ENCODE measurements at places on chromosomes 16 and 17.

DNA sequence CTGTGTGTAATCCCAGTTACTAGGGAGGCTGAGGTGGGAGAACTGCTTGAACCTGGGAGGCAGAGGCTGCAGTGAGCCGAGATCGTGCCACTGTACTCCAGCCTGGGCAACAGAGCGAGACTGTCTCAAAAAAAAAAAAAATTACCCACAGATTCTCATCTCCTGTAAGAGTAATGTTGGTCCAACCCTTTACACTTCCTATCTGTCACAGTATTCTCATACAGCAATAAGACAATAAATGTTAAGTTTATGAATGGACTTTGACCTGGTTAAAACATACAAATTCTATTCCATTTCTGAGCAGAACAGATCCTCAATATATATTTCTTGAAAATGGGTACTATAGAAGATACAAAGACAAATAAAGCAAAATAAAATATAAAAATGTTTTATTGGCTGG, 30.4 kb upstream of the TAOK1 start:
- no peak for DNase-seq

GRCh38 chr17:31417051-31417792, 25.7 kb downstream of the RAB11FIP4 start:
- DNase-seq, result no peak

- DNase-seq, result no peak
Measured at GRCh38 chr17:46935658-46936266, 12.8 kb downstream of the GOSR2 start.

- no peak for DNase-seq
Measured at GRCh38 chr17:61456688-61457225, 4.5 kb downstream of the TBX4 start.

DNA sequence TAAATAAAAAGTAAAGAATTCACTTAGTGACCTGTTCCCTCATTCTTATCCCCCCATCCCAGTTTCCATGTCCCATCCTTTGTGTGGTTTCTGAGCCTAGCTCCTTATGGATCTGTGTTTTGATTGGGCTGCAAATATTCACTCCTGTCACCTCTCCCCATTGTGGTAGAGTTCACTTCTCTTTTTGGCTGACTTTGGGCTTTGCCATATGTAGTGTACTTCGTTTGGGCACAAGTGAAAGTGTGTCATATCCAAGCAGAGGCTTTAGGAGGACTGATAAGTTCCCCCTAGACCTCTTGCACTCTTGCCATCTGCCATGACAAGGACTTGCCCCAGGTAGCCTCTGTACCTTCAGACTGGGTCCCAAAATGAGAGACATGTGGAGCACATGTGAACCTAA, 13.0 kb upstream of the DHRS7B start:
- no peak for DNase-seq

DNA sequence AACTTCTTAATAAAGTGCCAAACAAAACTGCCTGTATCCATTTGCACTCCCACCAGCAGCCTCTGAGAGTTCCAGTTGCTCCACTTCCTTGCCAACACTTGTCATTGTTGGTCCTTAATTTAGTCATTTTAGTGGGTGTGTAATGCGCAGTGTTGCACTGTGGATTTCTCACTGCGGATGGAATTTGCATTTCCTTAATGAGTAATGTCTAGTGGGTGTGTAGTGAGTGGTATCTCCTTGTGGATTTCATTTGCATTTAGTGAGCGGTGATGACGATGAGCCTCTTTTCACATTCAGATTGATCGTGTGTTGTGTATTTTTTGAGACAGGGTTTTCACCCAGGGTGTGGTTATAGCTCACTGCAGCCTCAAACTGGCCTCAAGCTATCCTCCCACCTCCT, 4.1 kb upstream of the MSLN start:
- DNase-seq, result no peak

DNA sequence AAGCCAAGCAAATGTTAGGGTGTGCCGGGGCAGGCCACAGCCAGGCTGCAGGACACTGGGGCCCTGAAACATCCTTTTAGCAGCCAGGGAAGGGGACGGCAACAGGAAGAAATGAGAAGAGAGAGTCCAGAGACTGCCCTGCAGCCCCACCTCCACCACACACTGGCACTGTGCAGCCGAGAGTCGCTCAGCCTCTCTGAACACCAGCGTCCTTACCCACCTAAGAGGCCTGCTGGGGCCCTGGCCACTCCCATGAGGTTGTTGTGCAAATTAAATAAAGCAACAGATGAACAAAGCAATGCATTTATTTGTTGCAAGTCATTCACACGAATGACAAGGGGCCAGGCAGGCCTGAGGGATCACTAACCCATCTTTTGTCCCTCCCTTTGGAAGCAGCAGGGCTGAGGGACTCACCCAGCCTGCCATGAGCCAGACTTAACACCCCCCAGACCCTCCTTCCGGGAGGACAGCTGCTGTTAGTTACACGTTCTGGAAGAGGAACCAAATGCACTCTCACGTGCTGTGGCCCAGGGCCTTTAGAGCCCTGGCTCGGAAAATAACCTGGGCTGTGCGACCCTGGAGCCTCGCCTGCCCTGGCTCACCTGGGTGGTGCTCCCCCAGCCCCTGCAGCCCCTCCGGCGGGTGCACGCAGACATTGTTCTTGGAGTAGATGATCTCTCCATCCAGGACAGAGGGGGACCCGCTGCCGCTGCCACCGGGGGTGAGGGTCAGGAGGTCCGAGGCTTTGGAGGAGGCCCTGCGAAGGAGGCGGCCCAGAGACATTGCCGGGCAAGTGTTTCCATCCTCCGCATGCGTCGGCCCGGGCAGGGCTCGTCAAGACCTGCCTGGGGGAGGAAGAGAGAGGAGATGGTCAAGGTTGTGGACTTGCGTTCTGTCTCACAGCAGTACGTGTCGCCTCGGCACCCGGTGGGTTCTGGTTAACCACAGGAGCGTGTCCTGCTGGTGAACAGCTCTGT, 22.6 kb downstream of the TBC1D16 start:
- no peak for DNase-seq

DNA sequence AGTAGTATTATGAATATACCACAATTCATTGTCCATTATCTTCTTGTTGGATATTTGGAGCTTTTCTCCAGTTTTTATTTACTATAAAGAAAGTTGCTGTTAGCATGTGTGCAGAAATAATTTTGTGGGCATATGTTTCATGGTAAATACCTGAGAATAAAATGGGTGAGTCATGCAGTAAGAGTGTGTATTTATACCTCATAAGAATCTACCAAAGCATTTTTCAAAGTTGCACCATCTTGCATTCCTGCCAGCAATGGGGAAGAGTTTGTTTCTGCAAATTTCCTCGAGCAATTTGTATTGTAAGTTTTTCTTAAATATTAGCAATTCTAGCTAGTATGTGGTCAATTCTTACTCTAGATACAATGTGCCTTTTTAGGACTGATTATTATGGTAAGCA, 7.9 kb upstream of the MON1B start:
- DNase-seq, result no peak

GRCh38 chr17:44241106-44241624, 21.7 kb upstream of the UBTF start:
- no peak for DNase-seq

GRCh38 chr16:30063893-30064728, 1.4 kb upstream of the ALDOA start:
- DNase-seq, result peak; percentile 62

DNA sequence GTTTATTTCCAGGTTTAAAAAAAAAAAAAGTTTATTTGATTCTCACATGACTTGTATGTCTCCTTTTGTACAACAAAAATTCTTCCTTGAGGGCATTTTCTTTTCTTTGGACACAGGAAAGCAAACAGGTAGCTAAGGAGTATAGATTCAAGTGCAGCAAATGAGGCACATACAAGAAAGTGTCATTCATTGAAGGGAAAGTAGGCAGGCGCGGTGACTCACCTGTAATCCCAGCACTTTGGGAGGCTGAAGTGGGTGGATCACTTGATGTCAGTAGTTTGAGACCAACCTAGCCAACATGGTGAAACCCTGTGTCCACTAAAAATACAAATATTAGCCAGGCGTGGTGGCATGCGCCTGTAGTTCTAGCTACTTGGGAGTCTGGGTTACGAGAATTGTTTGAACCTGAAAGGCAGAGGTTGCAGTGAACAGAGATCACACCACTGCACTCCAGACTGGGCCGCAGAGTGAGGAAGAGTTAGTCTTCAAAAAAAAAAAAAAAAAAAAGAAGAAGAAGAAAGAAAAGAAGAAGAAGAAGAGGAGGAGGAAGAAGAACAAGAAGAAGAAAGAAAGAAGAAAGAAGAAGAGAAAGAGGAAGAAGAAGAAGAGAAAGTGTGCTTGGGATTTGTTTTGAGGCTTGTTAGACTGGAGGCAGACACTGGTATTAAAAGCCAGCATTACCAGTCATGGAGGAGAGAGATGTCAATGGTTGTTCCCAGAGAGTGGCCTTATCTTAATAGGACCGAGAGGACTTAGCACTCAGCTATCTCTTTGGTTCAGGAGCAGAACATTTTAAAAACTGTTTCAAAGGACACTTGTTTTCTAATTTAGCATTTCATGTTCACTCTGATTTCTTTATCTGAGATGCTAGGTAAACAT, 19.7 kb downstream of the GINS3 start:
- no peak for DNase-seq

- no peak for DNase-seq
Measured at GRCh38 chr16:81265658-81266451, 27.4 kb downstream of the BCO1 start.

DNA sequence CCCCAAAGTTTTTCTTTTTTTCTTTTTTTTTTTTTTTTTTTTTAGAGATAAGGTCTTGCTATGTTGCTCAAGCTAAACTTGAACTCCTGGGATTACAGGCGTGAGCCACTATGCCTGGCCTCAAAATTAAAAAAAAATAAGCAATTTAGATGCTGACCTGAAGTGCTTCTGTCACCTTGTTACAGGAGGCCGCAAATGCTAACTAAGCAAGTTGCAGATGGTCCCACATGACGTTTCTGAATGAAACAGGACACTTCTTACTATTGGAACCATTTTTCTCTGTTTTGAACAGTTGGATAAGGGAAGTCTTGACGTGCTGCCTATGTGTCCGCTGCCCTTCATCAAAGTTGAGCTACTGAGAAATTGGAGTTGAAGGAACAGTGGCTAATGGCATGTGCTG, 8.8 kb downstream of the ANKRD40CL start:
- no peak for DNase-seq

DNA sequence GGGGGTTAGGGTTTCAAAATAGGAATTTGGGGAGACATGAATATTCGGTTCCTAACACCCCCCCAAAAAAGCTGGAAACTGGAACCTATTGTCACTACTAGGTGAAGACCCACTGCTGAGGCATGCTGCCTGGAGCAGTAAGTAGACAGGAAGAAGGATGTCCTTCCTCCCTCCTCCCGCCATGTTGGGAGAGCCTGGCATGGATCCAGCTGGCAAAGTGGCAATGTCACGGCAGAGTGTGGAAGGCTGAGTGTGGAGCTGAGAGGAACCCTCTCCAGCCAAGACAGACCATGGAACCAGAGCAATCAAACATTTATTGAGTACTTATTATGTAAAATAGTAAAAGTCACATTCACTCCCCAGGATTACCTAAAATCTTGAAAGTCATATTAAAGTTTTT, 49.0 kb downstream of the CCDC182 start:
- no peak for DNase-seq

GRCh38 chr16:1019231-1020090, 37.9 kb downstream of the SOX8 start:
- no peak for DNase-seq

- DNase-seq, result no peak
Measured at GRCh38 chr16:56362057-56362655, 63.2 kb downstream of the AMFR start.

DNA sequence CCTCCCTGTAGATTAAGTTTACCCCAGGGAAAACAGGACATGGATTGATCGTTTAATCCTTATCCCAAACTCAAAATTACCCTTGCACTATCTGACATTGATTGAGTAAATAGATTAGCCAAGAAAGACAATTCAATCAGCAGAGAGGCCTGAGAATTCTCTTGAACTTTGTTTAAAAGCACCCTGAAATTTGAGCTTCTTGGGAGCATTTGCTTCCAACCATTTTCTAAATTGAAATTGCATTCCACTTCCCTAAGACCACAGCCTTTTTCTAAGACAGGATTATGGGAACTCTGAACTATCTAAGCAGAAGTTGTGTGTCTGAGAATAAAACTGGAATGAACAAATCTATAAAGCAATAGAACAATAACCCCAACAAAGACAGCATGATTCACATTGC, 76.6 kb upstream of the TNRC6A start:
- DNase-seq, result no peak

DNA sequence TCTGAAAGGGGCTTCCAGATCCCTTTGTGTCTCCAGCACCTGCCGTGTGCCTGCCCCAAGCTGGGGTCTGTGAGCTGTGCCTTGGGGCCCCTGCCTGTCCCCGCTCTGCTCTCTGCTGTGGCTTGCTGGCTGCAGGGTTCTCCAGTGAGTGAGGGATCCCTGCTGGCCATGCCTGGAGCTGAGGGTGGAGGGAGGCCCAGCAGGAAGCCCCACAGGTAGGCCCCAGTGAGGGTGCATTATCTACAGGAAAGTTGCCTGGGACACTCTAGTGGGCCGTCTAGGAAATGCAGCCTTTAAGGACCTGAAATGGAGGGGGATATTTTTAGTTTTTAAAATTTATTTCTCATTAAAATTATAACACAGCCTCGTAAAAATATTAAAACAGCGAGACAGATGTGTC, 50.9 kb downstream of the JPH3 start:
- no peak for DNase-seq

- DNase-seq, result no peak
Measured at GRCh38 chr16:64365448-64365931, 756.4 kb downstream of the CDH11 start.

- DNase-seq, result no peak
Measured at GRCh38 chr17:69078864-69079263, 18.1 kb upstream of the ABCA9 start.

DNA sequence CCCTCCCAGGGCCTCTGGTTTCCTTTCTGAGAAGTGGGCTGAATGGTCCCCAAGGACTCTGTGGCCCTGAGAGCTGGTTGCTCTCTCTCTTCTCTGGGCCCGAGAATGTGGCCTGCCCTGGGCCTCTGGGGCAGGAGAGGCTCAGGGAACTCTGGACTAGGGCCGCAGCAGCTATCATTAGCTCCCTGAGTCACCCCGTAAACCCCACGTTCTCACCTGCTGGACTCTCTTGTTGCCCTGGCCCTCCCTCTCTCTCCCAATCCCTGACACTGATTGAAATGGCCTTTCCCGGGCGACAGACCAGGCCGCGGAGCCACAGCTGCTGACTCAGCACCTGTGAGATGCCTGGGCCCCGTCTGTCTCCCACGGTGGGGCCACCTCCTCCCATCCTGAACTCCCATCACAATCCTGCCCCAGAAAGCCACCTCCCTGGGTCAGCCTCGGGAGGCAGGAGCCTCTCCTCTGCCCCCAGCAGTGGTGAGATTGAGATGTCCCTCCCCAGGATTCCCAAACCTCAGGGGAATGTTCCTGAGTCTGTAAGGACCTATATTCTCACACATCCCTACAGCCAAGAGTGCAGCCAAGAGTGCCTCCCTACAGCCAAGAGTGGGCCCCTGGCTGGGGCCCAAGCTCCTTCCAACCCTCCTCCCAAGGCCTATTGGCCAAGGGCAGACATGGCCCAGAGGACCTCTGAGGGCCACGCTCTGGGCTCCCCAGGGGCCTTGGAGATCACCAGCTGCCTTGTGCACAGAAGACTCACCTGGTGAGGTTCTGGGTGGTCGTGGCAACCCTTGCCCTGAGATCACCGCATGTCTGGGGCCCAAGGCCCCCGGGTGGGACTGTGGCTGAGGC, 470 bp downstream of the TRPV3 start:
- no peak for DNase-seq

- DNase-seq, result no peak
Measured at GRCh38 chr17:78664476-78665386, 87.5 kb upstream of the DNAH17 start.

Measured in DMS79 (cell line).